NCI-H1092 (cell line): ENCODE measurements at places on chromosomes 5 and 9.

DNA sequence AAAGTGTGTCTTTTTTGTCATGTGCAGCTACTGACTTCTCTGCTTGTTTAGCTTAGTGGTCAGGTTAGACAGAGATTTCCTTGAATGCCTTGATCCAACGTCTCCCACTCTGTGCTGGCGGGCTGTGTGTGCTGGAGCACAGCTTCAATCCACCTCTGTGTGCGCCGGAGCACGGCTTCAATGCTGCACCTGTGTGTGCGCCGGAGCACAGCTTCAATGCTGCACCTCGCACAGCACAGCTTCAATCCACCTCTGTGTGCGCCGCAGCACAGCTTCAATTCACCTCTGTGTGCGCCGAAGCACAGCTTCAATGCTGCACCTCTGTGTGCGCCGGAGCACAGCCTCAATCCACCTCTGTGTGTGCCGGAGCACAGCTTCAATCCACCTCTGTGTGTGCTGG, 69.0 kb upstream of the PHYKPL start:
- no peak for DNase-seq

DNA sequence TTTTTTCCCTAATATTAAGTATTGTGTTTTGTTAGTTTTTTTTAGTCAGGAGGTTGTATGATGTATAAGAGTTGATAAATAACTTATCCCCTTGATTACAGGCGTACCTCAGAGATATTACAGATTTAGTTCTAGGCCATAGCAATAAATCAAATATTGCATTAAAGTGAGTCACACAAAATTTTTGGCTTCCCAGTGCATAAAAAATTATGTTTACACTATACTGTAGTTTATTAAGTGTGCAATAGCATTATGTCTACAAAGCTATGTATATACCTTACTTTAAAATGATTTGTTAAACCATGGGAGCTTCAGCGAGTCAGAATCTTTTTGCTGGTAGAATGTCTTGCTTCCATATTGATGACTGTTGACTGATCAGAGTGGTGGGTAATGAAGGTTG, 1180.6 kb upstream of the CDH18 start:
- no peak for DNase-seq

GRCh38 chr9:76373173-76373783, 20.9 kb downstream of the RFK start:
- DNase-seq, result no peak

GRCh38 chr5:97071101-97071500, 71.3 kb downstream of the LIX1 start:
- no peak for DNase-seq

GRCh38 chr9:1939926-1940368, 75.2 kb upstream of the SMARCA2 start:
- no peak for DNase-seq

DNA sequence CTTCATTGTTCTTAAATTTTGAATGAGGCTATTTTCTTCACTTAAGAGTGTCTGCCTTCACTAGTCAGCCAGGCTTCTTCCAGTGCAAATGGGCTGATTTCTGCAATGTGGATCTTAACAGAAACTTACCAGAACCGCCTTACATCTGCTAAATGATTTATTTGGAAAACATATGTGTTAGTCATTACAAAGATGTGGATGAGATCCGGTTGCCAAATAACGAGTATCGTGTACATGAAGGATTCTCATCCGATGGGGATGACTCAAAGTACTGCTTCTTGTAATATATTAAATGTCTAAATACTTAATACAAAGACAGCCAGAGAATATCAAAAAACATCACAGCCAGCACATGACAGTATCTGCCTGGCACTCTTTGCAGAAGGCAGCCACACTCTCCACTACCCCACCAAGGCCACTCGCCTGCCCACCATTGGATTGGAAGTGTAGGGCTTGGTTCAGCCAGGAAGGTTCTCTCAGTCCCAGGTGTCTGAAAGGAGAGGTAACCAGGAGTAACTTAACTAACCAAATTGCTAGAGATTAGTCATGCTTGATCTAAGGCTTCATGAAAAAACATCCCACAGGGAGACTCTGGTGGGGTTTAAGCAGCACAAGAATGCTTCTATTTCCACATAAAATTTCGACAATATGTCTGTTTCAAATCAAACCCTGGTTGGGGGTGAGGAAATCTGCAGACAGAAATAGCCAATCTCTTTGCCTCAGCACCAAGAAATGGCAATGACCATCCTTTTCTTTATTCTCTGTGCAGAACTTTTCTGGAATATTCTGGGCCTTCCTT, 174.8 kb downstream of the GADD45G start:
- no peak for DNase-seq

DNA sequence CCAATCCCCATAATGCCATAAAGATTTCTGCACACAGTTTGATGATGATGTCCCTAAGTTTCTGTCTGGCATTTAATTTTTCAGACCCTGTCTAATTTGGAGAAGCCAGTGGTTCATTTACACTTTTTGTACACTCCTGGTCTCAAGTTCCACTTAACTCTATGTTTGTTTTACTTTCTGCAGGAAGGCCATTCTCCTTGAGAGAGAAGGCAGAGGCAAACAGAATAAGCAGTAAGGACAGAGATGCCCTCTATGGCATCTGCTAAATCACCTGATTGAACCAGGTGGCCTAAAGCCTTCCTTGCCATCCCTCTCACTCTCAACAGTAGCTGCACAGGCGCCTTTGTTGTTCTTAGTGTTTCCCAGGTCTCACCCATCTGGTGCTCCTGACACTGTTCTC, 86.1 kb upstream of the LRRTM2 start:
- DNase-seq, result no peak

GRCh38 chr9:91863469-91863868, 86.6 kb downstream of the ROR2 start:
- DNase-seq, result no peak

- no peak for DNase-seq
Observed at GRCh38 chr9:19665146-19665863, 123.5 kb downstream of the SLC24A2 start.

- no peak for DNase-seq
Observed at GRCh38 chr5:53882006-53882675, 321.7 kb downstream of the NDUFS4 start.

- no peak for DNase-seq
Observed at GRCh38 chr9:130692321-130692720, 1.3 kb upstream of the EXOSC2 start.

DNA sequence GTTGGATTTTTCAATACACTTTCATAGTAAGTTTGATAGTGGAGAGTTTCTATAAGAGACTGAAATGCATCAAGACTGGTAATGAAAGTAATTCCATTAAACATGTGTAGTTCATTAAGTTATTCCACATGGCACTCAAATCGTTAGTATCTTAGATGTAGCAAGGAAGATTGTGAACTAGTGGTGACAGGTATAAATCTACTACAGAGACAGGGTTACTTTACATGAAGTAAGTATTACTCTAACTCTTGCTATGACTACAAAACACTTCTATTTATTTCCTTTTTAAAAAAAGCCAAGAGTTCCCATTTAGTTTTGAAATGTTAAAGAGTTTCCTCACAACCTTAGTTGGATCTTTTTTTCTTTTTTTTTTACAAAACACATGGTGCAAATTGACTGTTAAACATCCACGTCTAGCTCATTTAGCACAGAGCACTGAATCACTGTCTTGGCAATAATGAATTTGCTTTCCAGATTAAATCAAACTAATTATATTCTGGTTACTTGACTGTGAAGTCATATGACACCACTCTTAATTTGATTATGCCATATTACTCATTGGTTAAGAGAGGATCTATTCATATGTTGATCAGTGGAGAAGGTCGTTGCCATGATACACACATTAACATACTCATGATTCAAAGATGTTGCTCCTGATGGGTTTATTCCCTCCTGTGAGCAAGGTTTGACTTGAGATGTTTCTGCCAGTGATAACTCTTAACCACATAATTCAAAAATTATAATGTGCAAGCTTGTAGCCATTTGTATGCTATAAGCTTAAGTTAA, 644.8 kb downstream of the EFNA5 start:
- no peak for DNase-seq

- no peak for DNase-seq
Observed at GRCh38 chr5:35884191-35884769, 27.6 kb downstream of the IL7R start.

GRCh38 chr5:176608937-176609723, 826 bp downstream of the GPRIN1 start:
- no peak for DNase-seq

DNA sequence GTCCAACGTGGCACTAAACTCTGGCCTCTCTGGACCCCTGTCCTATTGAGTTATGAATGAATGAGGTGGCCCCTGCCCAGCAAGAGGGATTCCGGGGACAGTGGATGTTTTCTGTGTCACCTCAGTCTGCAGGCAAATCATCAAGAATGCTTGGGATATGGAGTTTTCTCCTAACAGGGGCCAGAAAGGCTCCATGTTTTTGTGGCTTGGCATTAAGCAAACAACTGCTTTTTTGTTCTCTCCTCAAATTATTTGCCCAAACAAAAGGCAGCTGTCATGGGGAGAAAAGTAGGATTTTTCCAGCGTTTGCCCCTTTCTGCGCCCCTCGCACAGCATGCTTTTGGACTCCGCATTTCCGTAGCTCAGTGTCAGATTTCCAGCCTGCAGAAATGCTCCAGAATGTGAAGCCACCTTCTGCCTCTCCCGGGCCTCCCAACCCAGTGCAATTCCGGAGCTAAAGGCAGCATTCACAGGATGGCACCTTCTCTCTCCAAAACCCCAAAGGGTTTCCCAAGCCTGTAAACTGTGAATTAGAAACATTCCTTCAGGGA, 553.3 kb downstream of the CCDC171 start:
- no peak for DNase-seq

DNA sequence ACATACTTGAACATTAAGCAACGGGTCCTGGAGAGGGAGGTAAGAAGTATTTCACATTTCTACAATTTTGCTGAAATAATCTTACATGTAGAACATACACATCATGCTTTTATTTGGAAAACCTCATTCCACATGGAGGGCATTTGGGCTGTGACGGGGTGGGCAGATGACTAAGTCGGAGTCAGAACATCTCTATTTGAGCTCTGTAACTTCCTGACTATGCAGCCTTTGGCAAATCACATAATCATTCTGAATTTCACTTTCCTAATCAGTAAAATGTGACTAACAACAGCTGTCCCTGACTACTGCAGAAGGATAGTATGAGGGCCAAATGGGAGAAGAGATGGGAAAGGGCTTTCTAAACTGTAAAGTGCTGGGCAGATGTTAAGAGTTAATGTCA, 17.1 kb upstream of the IL6ST start:
- no peak for DNase-seq

- no peak for DNase-seq
Observed at GRCh38 chr9:114287763-114288192, 35.1 kb upstream of the ORM1 start.

GRCh38 chr5:153775923-153776322, 262.8 kb downstream of the FAM114A2 start:
- DNase-seq, result no peak

DNA sequence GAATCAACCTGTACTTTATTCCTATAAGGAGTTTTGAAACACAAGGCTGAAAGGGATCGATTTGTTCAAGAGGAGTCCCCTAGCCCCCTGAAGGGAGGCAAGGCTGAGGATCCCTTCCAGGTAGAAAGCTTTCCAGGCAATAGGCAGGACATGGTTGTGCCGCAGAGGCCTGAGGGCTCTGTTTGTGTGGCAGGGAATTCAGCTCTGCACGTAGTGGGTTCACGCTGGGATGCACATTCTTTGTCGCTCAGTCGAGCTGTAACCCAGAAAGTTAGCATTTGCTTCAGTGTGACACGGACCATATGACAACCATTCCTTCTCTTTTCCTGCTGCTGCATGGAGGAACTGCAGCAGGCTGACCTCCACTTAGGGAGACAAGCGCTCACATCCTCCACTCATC, 65.6 kb upstream of the TRIO start:
- DNase-seq, result no peak

DNA sequence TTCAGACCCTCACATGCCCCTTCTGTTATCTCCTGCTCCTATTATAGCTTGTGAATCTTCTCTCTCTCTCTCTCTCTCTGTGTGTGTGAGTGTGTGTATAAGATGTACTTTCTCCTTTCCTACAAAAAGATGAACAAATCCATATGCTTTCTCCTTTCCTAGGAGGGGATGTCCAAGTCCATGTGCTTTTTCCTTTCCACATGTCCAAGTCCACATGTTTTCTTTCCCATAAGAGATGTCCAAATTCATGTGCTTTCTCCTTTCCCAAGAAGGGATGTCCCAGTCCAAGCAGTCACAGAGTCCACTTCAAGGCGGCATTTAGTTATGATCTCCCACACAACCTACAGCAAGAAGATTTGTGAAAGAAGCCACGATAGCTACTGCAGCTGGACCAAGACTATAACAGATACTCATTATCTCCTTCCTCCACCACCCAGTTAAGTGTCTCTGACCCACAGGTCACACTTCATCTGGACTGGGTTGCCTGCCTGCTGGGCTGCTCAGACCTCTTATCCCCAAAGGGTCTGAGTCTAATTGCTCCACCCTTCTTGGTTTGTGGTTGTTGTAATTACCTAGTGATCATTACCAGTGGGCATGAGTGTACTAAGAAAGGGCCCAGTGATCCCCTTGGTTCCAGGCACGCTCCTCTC, 18.4 kb upstream of the FOXI1 start:
- no peak for DNase-seq

- no peak for DNase-seq
Observed at GRCh38 chr9:125204477-125204876, 4.1 kb downstream of the RABEPK start.

- DNase-seq, result no peak
Observed at GRCh38 chr5:6424110-6424659, 24.5 kb upstream of the UBE2QL1 start.

DNA sequence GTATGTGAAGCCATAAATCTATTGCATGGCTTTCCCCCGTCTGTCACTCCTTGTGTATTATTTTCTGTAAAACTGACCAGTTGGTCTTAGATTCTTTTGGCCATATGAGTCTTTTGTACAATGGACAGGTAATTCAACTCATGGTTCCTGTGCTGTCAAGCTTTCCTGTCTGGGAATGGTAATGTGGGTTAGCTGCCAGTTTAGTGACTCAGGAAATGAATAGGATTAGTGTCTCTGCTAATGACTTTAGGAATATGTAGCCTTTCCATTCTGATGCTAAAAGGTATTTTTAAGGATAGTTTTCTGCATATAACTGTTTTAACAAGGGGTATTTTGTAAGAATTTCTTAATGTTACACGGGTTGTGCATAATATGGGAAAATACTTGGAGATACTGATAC, 182.7 kb downstream of the PBX3 start:
- DNase-seq, result no peak

DNA sequence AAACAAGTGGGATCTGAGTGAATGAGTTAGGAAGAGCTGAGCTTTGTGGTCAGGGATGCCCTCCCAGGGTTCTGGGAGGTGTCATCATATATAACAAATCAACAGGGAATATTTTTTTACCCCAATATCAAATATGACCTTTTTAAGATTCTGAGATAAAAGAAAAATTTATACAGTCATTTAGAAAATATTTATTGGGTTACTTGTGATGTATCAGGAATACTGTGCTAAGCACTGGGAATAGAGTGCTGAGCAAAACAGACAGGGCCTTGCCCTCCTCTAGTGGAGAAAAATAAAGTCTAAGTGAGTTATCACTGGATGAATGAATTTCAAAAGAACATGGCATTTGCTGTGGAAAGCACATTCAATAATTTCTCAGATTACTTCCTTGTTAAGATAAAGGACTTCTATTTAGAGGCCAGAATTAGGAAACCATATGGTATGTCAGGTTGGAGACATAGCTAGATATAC, 102.9 kb downstream of the BOD1 start:
- no peak for DNase-seq
